Panc1 (cell line): ENCODE measurements at places on chromosomes 11 and 22.

GRCh38 chr11:357582-357981, 11.7 kb upstream of the B4GALNT4 start:
- DNase-seq = no peak

GRCh38 chr11:65911682-65912568, 6.9 kb downstream of the C11orf68 start:
- DNase-seq = no peak

GRCh38 chr11:127223026-127223425, 222.5 kb upstream of the KIRREL3 start:
- DNase-seq = no peak

GRCh38 chr11:46874586-46874985, 28.5 kb upstream of the CKAP5 start:
- DNase-seq = no peak

DNA sequence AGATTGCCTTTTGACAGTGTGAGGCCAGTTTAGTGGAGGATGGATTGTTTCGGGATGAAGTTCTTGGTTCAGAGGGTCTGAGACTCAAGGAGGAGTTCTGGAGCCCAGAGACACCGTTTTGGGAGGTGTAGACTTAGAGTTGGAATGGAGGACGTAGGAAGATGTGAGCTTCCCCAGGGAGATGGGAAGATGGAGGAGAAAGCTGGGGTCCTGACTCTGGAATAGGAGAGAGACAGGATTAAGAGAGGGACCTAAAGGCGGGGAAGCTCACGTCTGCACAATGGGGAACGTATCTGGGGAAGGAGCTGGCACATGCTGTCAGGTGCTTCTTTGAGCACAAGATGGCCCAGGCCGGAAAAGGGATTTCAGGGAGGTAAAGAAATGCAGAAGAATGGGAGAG, 71.3 kb upstream of the CLDN5 start:
- DNase-seq = no peak
